ENCODE measurements at places on chromosomes 7 and 10. TPM values are rescaled to one million over a fixed set of nuclear protein-coding genes. Genes with fewer than 3 reads are reported as not detected.

MOGAT3 gene
- not detected for polyA plus RNA-seq

FBXL13 gene
- 0.56 TPM for polyA plus RNA-seq

LIPJ gene
- polyA plus RNA-seq: 0.14 TPM

PPP1R17 gene
- polyA plus RNA-seq: not detected

GRM8 gene
- polyA plus RNA-seq: 0.07 TPM

ZNF804B gene
- not detected for polyA plus RNA-seq

MKX gene
- 1.5 TPM for polyA plus RNA-seq

KAZALD1 gene
- 1.2 TPM for polyA plus RNA-seq

GPR37 gene
- polyA plus RNA-seq: 1.7 TPM

LRRC18 gene
- polyA plus RNA-seq: not detected

Data from adipose tissue (tissue), 3 donors.